ENCODE measurements at places on chromosomes 5 and 9. TPM values are rescaled to one million over a fixed set of nuclear protein-coding genes. Genes with fewer than 3 reads are reported as not detected.

DNA sequence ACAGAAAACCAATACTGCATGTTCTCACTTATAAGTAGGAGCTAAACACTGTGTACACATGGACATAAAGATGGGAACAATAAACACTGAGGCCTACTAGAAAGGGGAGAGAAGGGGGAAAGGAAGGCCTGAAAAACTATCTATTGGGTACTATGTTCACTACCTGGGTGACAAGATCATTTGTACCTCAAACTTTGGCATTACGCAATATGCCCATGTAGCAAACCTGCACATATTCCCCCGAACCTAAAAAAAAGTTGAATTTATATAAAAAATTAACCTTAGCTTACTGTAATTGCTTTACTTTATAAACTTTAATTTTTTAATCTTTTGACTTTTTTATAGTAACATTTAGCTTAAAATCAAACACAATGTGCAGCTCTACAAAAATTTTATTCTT lies 237.6 kb upstream of the ATP10B start:
- no peak for DNase-seq

- DNase-seq: no peak
Measured at GRCh38 chr5:42751044-42751443, 5.6 kb upstream of the CCDC152 start.

The CCNI2 gene
- total RNA-seq: 9.3 TPM

The POLE3 gene
- 25.6 TPM for total RNA-seq

- no peak for DNase-seq
Measured at GRCh38 chr9:36864491-36865410, 169.3 kb downstream of the PAX5 start.

The CCIN gene
- total RNA-seq: not detected

DNA sequence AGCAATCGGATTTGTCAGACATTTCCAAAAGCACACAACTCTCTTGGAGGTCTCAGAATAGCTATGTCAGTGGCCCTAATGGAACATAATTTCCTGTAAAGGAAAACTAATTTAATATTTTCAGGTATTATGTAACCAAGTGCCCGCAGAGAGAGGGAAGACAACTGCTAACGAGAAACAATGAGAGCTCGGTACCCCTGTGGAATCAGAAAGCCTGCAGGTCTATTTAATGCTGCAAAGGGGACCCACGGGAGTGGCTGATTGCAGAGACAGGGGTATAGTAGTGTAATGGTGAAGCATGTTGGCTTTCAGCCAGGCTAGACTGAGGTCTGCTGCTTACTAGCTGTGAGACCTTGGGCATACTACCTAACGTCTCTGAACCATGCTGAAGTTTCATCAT lies 508.1 kb upstream of the BRINP1 start:
- no peak for DNase-seq

DNA sequence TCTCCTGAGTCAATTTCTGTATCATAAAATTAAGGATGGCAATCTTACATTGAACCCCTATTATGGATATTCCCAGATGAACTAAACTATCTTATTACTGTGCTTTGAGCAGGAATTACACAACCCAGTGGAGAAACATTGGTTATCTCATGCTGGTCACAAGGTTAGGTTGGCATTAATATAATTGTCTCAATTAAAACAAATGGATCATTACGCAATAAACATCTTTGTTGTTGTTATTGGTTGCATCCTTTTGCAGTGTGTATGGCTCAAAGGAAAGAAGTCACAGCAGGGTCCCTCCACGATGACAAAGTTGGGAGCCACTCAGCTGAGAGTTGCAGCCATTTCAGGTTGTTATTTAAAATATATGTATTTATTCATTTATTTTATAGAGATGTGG lies 297.0 kb upstream of the KLF4 start:
- no peak for DNase-seq

The CMBL gene
- 36.6 TPM for total RNA-seq

GRCh38 chr5:154756868-154757813 lies 2.0 kb downstream of the LARP1 start:
- DNase-seq: peak; percentile 53

DNA sequence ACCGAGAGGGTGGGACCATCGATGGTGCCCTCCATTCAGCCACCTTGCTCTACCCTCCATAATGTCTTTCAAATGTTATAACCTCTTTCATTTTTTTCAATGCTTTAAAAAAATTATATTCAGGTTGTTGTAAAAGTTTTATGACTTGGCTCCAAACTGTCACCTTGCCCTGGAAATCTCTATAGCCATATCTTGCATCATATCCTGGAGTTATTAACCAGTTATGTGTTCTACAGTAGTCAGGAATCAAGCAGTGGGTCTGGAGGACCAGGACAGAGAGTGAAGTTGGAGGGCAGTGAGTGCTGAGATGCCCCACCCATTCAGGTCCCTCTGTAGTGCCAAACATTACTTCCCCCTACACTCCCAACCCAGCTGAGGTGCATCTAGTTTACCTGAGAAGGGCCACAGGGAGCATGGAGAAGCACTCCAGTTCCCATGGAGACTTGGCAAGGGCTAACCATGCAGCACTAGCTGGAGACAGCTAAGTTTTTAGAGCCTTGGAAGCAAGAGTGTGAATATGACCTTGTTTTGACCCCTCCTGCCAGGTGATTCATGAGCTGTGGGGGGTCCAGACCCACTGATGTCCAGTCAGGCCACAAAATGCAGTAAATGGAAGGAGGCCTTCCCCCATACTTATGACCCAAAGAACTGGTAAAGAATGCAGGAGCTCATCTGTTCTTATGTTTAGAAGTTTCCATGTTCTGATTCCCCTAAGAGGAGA lies 5.5 kb downstream of the IFNA8 start:
- no peak for DNase-seq

The GOLM1 gene
- 96.1 TPM for total RNA-seq

The IL4 gene
- total RNA-seq: not detected

The SNCB gene
- not detected for total RNA-seq

GRCh38 chr5:116605310-116606070 lies 30.9 kb upstream of the SEMA6A start:
- DNase-seq: no peak

DNA sequence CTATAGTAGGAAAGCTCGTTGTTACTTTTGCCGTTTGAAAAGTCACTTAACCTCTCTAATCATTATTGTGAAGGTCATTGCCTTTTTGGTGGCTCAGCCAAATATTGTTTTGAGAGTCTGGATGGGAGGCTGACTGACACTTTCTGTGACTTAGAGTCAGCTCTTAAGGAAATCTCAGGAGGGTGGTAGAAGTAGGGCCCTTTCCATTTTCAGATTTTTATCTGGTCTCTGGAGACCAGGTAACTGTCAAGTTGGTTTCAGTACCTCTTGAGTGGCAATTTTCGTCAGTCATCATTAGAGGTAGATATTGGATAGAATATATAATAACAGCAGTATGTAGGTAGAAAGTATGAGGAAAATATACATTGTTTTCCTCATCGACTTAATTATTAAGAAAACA lies 23.3 kb downstream of the UGCG start:
- DNase-seq: no peak

The GPR151 gene
- not detected for total RNA-seq

GRCh38 chr5:116947691-116948528 lies 373.3 kb upstream of the SEMA6A start:
- DNase-seq: peak; percentile 77

The RGS14 gene
- 20.6 TPM for total RNA-seq

The KCNIP1 gene
- total RNA-seq: not detected

- no peak for DNase-seq
Measured at GRCh38 chr5:154474396-154475334, 3.4 kb downstream of the HAND1 start.

The HSD17B3 gene
- total RNA-seq: not detected

GRCh38 chr5:133499895-133500294 lies 112.4 kb downstream of the FSTL4 start:
- DNase-seq: peak; percentile 20

DNA sequence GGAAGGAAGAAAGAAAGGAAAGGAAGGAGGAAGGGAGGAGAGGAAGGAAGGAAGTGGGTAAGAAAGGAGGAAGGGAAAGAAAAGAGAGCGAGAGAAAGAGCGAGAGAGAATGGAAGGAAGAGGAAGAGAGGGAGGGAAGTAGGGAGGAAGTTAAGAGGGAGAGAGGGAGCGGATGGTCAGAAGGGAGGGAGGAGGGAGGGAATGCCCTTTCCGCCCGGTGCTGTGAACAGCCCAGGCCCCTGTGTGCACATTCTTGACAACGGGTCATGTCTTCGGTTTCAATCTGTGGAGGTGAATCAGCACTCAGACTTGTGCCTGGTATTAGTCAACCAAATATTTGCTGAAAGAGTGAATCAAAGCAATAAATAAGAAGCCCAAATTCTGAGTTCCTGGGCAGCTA lies 39.2 kb downstream of the PRUNE2 start:
- no peak for DNase-seq

Data from transverse colon (tissue), 4 donors.